Activated CD4-positive, alpha-beta T cell treated with anti-CD3 and anti-CD28 coated beads, Interleukin-2, amount 50 U/mL, for 4 hours (primary cell): ENCODE measurements at places on chromosomes 4 and X.

DNA sequence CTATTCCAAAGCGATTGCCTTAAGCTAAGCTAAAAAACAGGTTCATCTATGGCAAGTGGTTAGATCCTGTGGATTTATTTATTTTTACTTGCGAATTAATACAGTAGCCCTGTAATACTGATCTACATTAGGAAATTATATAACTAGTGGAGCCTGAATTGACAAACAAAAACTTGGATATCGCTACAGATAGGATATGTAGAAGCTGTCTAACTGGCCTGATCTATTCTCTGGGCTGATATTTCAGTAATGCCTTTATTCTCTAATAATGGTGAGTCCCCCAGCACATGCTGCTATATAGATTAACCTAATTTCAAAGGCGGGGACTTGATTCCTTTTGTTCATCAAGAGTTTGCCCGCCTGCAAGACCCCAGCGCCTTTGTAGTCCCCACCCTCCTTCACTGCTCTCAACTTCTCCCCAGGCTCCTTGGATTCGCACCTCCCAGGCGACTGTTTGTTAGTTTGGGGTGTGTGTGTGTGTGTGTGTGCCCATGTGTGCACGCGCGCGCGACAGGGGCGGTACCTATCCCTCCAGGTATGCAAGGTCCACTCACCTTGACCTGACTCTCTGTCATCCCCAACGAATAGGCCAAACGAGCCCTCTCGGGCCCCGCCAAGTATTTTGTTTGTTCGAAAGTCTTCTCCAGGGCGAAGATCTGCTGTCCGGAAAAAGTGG is 3.8 kb downstream of the NKX6-1 start:
- DNase-seq = no peak

GRCh38 chrX:132127743-132128142 is at the start of gene FRMD7:
Gene FRMD7, minus strand, starts transcription at chrX:132128020. Its CDS starts 176 bp downstream, at chrX:132127844.
- no peak for DNase-seq

- DNase-seq = no peak
Measured at GRCh38 chr4:26826721-26827120, 33.9 kb upstream of the STIM2 start.

DNA sequence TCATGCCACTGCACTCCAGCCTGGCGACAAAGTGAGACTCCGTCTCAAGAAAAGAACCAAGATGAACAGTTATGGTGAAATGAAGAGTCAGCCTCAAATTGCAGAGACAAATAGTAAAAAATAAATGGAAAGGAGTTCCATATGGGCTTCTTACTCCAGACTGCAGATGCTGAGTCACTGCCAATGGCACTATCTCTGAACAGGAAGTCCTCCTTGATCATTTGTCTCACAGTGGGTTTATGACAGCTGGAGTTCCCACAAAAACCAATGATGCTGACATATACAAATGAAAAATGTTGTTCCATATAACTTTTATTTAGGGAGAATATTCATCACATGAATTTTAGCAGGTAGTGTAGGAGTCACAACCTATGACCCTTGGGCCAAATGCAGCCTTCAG is 631.6 kb downstream of the PCDH18 start:
- no peak for DNase-seq

GRCh38 chrX:10175319-10175871 is 18.6 kb downstream of the CLCN4 start:
- no peak for DNase-seq

DNA sequence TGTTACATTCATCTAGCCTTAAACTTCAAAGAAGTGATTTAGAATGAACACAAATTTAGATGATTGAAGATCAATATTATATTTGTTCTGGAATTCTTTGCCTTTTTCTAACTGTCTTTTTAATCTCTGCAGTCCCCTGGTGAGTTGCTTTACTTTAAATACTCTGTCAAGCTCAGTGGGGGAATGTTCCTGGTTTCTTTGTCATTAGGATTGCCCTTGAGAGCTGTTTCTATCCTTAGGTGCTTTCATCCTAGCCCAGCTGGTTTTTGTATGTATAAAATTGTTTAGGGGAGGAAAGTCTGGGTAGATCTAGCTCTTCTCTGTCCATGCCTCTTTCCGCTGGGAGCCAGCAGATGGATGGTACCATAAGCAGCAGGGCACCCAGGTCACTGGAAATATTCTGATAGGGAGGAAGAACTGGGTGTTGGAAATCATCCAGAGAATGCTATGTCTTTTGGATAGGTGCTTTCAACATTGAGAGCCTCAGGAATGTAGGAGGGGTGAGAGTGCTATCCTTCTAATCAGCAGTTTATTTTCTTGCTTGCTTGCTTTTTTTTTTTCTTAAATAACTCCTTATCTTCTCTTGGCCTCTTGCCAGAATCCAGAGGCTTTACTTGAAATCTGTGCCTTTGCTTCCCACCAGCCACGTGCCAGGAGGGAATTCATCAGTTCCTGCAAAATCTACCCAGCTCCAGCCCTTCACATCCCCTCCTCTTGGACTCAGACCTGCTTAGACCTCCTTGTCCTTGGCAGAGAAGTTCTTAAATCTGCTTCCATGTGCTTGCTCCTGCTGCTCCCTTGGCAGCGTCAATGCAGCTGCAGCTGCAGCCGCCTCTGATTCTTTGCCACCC is 215.3 kb upstream of the ANXA3 start:
- no peak for DNase-seq

GRCh38 chr4:9825049-9825448 is 43.6 kb downstream of the DRD5 start:
- DNase-seq = no peak

- DNase-seq = no peak
Measured at GRCh38 chr4:4780729-4781244, 78.7 kb upstream of the MSX1 start.

DNA sequence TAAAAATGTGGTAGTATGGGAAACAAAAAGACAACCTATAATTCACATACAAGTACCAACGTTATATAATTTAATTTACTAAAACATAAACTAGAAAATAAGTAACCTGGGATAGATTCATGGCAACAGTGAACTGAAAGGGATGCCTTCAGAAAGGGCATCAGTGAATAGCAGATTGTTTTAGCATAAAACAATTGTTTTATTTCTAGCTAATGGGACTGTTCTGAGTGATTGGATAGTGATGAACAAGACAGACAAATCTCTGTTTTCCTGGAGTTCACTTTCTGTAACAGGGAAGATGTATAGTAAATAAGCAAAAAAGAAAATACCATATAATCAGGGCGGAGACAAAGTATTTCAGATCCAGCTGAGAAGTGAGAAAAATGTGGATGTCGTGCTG is 379.1 kb upstream of the SPOCK3 start:
- no peak for DNase-seq

DNA sequence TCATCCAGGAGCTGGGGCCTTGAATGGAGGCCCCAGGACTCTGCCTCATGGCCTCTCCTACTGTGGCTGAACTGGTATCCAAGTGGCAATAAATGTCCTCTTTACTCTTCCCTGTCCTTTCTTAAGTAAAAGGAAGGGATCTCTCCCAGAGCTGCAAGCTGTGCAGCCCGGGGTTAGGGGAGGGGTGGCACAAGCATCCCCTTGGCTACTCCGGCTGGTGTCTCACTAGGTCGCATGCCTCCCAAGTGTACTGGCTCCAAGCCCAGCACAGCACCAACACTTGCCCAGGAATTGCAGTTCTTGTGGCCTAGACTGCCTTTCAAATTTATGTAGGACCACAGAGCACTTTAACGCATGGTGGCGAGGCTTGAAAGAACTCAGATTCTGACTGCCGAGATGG is 44.7 kb upstream of the MED14 start:
- DNase-seq = no peak

GRCh38 chr4:173037242-173037641 is 131.4 kb upstream of the GALNT7 start:
- DNase-seq = no peak

GRCh38 chr4:52059372-52059771 is 8.3 kb downstream of the SPATA18 start:
- DNase-seq = no peak
